ENCODE measurements at places on chromosomes 3 and 15. TPM values are rescaled to one million over a fixed set of nuclear protein-coding genes. Genes with fewer than 3 reads are reported as not detected.

Gene PLSCR5
- total RNA-seq: not detected

DNA sequence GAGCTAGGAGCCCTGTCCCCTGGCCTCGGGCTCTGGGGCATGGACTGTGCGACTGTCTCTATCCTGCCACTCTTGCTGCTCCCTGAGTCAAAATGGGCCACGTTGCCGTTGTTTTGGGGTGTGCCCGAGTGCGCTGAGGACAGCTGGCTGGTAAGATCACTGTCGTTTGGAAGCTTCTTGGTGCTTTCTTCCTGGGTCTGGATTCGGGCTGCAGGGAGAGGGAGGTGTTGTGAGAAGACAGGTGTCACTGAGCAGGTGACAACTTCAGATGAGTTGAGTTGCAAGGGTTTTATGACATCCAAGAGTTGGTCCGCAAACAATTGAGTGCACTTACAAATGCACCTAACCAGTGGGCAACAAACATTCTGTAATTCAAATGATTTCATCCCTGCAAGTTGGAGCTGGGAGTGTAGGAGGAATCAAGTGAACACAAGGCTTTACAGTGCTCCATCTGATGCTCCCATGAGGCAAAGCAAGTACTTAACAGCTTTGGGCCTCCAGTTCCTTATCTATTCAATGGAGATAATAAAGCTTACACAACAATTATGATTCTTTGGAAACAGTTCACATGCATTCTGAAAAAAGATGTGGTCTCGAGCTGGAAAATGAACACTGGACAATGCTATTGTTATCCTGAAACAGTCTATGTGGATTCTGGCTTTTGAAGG is 11.0 kb upstream of the STARD5 start:
- no peak for DNase-seq

GRCh38 chr3:33032938-33033337 is 64.0 kb downstream of the GLB1 start:
- DNase-seq: no peak

Gene LRRC58
- 30.5 TPM for total RNA-seq

DNA sequence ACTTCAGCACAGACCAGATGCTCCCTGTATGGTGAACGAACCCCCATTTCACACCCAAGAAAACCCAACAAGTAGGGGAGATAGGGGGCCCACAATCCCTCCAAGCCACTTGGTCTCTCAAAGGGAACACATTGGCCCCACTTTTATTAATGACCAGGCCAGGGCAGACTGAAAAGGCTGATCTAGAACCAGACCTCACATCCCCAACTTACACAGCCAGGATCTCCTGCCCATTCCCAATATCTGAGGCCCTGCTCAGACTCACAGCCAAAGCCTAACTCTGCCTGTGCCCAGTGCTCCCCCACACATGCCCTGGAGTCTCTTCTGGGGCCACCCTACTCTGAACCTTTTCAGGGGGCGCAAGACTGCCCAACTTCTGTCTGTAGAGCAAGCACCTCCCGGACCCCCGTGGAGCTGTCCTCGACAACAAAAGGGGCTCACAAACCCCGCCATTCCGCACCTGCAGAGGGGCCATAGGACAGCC is 1.8 kb downstream of the PLXNB1 start:
- DNase-seq: no peak

- DNase-seq: no peak
Measured at GRCh38 chr15:39593656-39594445, 13.0 kb downstream of the THBS1 start.

DNA sequence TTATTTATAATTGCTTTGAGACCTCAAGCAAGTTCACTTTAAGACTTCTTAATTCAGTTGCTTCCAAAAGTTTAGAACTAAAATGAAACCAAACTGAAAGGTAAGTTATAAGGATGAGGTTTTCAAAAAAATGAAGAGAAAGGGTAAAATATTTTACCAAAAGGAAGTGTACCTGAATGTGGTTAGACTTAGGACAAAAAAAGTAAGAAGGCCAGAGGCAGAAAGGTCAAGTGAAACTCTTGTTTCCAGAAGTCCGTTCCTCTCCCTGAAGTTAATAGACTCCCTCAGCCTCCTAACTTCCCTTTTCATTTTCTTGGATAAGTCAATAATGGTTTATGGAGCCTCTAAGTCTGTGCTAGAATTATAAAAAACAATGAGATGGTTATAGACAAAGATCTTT is 16.6 kb downstream of the BTLA start:
- no peak for DNase-seq
